ENCODE measurements at places on chromosomes 7 and 10.

DNA sequence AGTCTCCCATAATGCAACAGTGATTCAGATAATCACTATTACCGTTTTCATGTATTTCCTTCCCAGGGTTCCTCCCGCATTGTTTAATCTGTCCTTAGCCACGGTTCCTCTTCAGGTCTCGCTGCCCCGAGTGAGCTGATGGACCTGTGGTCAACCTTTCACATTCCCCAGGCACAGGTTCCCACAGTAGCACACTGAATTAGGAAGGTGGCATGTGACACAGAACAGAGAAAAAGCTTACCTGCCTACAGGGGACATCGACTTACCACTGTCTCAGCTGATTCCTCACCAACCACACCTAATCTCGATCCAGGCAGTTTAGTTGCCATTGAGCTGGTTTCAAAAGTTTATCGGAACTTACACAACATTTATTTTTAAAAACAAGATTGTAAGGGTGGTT, 72.2 kb downstream of the MTURN start:
- no peak for DNase-seq

GRCh38 chr7:143318661-143319060, 2.8 kb downstream of the CLCN1 start:
- no peak for DNase-seq

- DNase-seq: no peak
Observed at GRCh38 chr10:96136810-96137209, 6.7 kb downstream of the ZNF518A start.

DNA sequence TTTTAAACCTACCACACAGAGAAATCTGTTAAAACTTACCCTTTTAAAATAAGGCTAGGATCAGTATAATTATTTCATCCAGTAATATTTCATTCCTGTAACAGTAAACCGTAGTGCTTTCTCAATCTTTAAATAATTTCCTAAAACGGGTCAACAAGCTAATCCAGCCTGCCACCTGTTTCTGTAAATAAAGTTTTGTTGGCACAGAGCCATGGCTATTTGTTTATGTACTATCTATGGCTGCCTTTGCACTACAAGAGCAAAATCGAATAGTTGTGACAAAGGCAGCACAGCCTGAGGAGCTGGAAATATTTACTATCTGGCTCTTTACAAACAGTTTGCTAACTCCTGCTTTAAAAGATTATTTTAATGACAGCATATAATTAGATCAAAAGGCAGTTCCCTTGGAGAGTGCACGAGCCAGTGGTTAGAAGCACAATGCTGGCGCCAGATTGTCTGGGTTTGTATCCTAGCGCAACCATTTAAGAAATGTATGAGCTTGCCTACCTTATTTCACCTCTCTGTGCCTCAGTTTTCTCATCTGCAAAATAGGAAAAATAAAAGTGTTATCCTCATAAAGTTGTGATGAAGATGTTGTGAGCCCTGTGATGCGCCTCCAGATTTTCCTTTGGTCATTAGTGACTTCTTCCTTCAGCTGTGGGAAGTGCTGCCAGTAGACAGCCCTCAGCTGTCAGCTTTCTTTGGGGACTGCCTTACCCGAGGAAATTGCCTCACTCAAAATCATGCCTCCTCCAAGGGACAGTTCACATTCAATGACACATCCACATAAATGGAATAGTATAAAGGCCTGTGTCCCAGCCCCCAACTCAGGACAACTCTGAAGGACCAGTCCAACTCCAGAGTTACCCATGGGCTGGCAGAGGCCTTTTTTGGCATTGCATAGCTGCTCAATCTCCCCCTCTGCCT, 11.8 kb upstream of the MIOS start:
- no peak for DNase-seq

GRCh38 chr10:6091630-6092029, 2.8 kb downstream of the RBM17 start:
- no peak for DNase-seq

GRCh38 chr7:25282194-25282593, 53.9 kb upstream of the NPVF start:
- no peak for DNase-seq

- no peak for DNase-seq
Observed at GRCh38 chr7:39293056-39293823, 273.0 kb upstream of the YAE1 start.

Measured in cortex of kidney (tissue), 1 donor.